PC-3 (cell line): ENCODE measurements at places on chromosomes 4 and X. TPM values are rescaled to one million over a fixed set of nuclear protein-coding genes. Genes with fewer than 3 reads are reported as not detected.

- no peak overlapping the region for H3K4me3 ChIP-seq
- H3K27ac ChIP-seq: no peak overlapping the region
- no peaks in the 10 kb centered on the region for H3K36me3 ChIP-seq
- H3K27me3 ChIP-seq: peaks cover 5% of the 10 kb centered on the region
- peak; percentile 6 for DNase-seq
Measured at GRCh38 chr4:36394352-36394903, 113.0 kb downstream of the DTHD1 start.

- no peak for DNase-seq
- no peak overlapping the region for H3K27ac ChIP-seq
- H3K4me1 ChIP-seq: no peaks in the 10 kb centered on the region
- no peaks in the 10 kb centered on the region for H3K27me3 ChIP-seq
- H3K36me3 ChIP-seq: no peaks in the 10 kb centered on the region
Measured at GRCh38 chr4:1367230-1367935, 20.4 kb downstream of the UVSSA start.

The F8A3 gene
- total RNA-seq: 0.07 and 2.2 TPM in 2 replicates

- no peaks in the 10 kb centered on the region for H3K36me3 ChIP-seq
- no peak overlapping the region for H3K4me3 ChIP-seq
- no peaks in the 10 kb centered on the region for H3K27me3 ChIP-seq
- H3K27ac ChIP-seq: no peak overlapping the region
Measured at GRCh38 chr4:140157341-140157740, 3.4 kb upstream of the MAML3 start.

The PABPC1L2B gene
- not detected in 2 replicates for total RNA-seq

DNA sequence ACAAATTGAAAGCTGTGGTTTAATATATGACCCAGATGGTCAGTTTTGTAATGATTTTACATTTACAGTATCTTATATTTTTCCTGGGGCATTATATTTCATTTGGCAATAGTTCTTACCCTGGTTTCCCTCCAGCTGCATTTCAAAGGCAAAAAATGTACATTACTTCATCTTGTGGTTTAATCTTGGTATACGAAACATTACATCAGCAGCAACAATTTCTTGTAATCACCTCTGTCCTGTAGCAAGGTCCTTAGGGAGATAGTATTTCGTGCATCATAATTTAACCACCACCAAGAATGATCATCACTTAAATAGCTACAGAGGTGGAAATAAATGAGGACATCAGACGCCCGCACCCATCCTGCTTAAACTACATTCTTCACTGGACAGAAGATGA lies 48.8 kb downstream of the HS6ST2 start:
- no peak overlapping the region for H3K4me3 ChIP-seq
- H3K36me3 ChIP-seq: no peaks in the 10 kb centered on the region
- H3K4me1 ChIP-seq: peaks cover 15% of the 10 kb centered on the region
- peak overlapping the region; percentile 64 for H3K27ac ChIP-seq
- peak; percentile 64 for DNase-seq

GRCh38 chr4:109177096-109177810 lies 125.2 kb downstream of the COL25A1 start:
- no peak for DNase-seq
- H3K36me3 ChIP-seq: no peaks in the 10 kb centered on the region
- H3K4me1 ChIP-seq: no peaks in the 10 kb centered on the region
- H3K27me3 ChIP-seq: no peaks in the 10 kb centered on the region

The MTTP gene
- total RNA-seq: 0.33 TPM in 1 of 2 replicates, not detected in the other

The MED14 gene
- total RNA-seq: 29.5 and 44.7 TPM in 2 replicates

DNA sequence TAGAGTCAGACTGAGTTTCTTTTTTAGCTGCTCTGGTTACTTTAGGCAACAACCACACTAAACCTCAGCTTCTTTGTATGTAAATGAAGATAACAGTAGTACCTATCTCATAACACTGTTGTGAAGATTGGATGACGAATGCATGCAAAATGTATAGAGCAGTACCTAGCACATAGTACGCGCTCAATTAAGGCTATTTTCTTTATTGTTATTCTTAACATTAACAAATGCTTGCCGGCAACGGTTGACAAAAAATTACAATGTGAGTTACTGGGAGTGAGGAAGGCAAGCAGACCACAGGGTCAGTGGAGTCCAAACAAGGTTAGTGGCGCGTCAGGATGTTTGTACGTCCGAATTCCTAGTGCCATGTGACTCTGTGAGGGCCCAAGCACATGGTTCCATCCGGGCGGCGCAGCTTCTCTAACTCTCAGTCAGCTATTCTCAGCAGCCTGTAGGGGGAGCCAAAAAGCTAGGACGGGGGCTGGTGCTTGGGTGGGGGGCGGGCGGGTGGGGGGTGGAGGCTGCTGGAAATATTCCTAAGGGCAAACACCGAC lies 821 bp upstream of the NALF2 start:
- no peak overlapping the region for H3K4me3 ChIP-seq
- H3K4me1 ChIP-seq: no peaks in the 10 kb centered on the region
- no peaks in the 10 kb centered on the region for H3K36me3 ChIP-seq
- H3K27ac ChIP-seq: no peak overlapping the region

- H3K27me3 ChIP-seq: no peaks in the 10 kb centered on the region
- H3K4me1 ChIP-seq: no peaks in the 10 kb centered on the region
- H3K36me3 ChIP-seq: no peaks in the 10 kb centered on the region
- H3K27ac ChIP-seq: no peak overlapping the region
- H3K4me3 ChIP-seq: no peak overlapping the region
Measured at GRCh38 chrX:140318296-140318695, 186.6 kb downstream of the SOX3 start.

GRCh38 chr4:108109997-108110416 lies 58.7 kb downstream of the LEF1 start:
- no peaks in the 10 kb centered on the region for H3K36me3 ChIP-seq
- no peak for DNase-seq
- H3K27me3 ChIP-seq: no peaks in the 10 kb centered on the region
- no peaks in the 10 kb centered on the region for H3K4me1 ChIP-seq
- no peak overlapping the region for H3K4me3 ChIP-seq
- H3K27ac ChIP-seq: no peak overlapping the region

The ARHGEF38 gene
- 2.0 and 5.9 TPM in 2 replicates for total RNA-seq

DNA sequence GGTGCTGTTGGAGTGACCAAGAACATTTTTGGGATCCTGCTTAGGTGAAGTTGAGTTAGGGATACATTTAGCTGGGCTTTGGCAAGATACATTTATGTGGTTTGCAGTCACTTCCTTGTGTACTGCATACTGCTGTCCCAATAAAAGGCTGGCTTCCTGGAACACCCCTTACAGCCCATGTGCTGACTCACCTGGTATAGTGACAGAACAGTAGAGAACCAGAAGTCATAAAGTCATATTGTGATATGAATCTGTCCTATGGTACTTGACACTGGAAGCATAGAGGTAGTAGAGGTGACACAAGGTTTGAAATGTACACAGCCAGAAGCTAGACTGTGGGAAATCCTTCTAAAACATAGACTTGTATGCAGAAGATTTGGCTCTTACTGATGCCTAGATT lies 55.3 kb upstream of the SLC25A43 start:
- no peak overlapping the region for H3K4me3 ChIP-seq
- peaks cover 10% of the 10 kb centered on the region for H3K4me1 ChIP-seq
- H3K27ac ChIP-seq: peak overlapping the region; percentile 11
- H3K36me3 ChIP-seq: no peaks in the 10 kb centered on the region

DNA sequence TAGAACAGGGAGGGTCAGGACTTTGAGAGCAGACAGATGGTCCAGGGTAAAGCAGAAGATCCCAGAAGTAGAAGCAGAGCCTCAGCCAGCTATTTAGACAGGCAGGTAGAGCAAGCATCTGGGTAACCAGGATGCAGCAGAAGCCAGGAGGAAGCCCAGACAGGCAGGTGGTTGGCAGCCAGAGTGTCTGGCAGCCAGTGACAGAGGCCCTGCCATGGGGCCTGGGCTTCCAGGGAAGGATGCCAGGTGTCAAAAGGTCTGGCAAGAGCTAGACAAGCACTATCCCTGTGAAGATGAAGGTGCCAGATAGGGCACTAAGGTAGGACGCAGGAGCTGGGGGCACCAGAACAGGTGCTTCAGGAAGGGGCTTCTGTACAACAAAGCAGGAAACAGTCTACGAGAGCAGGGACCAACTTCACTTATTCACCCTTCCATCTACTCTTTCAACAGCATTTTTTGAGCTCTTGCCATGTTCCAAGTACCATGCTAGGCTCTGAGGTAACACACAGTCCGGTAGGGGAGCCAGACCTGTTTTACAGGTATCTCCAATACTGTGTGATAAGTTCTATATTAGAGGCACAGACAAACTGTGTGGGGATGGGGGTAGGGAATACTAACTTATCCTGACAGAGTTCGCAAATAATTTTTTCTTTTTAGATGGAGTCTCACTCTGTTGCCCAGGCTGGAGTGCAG lies 38.1 kb upstream of the GJB1 start:
- no peaks in the 10 kb centered on the region for H3K27me3 ChIP-seq
- no peak overlapping the region for H3K27ac ChIP-seq
- peak; percentile 34 for DNase-seq
- no peaks in the 10 kb centered on the region for H3K36me3 ChIP-seq

DNA sequence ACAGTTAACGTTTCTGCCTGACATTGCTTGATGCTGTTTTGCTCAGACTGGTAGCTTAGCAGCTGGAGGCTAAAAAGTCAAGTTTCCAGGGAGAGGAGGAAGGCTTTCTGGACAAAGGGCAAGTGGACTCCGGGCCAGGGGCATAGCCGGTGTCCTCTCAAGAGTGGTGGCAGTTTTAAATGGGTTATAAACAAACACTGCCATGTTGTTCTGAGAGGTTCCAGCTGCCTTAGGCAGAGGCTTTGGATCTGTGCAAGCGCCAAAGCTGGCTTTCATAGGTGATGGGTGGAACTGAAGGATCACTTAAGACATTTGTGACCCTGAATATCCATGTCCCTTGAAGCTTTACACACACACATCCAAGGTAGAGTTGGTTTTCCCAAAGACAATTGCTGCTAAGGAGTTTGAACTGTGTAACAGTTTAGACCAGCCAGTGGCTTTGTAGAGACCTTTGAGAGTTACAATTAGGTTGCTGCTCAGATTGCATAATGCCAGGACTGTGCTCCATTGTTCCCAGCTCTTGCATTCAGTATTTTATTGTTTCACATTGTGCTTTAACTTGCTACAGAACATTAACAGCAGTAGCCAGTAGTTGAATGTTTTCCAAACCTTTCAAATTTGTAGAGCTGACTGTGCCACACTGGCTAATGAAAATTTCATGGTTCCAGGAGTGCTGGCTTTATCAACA lies 54.1 kb upstream of the AP1S2 start:
- no peaks in the 10 kb centered on the region for H3K27me3 ChIP-seq
- no peak overlapping the region for H3K27ac ChIP-seq
- H3K4me1 ChIP-seq: no peaks in the 10 kb centered on the region
- no peaks in the 10 kb centered on the region for H3K36me3 ChIP-seq
- no peak for DNase-seq

The RHOXF1 gene
- not detected in 2 replicates for total RNA-seq

The GNRHR gene
- total RNA-seq: not detected in 2 replicates

The NLGN4X gene
- not detected in 2 replicates for total RNA-seq

DNA sequence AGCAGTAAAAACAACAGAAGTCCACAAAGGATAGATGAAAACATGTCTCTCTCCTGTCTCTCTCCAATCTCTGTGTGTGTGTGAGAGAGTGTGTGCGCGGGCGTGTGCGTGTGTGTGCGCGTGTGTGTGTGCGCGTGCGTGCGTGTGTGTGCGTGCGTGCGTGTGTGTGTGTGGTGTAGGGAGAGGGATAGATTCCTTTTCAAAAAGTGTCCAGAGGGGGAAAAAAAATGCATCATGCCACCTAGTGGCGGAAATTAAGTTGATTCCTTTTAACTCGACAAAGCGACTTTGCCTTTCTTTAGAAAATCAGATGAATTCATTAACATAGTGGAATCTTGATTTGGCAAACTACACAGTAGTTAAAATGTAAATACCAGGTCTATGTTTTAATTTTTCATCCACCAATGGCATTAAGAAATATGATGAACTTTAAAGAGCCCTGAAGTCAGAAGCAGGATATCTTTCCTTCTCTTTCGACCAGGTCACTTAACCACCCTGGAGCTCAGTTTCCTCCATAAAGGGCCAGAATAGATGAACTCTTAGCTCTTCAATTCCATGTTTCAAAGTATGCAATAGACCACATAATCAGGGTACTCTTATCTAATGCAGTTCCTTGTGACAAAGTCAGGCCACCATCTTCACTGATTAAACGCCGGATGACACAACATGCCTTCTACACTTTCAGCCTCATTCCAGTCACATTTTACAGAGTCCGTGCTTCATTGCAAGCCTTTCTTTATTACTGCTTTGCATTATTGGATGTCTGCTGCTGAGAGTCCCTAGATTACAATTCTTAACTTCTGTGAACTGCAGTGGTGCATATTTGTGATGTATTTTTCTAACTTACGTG lies 162.8 kb downstream of the FBXO8 start:
- peak; percentile 65 for DNase-seq
- 0 out of 2 replicates have a peak, but pooled peaks cover 4% of the 10 kb centered on the region for H3K4me1 ChIP-seq
- H3K36me3 ChIP-seq: no peaks in the 10 kb centered on the region
- no peak overlapping the region for H3K27ac ChIP-seq
- peaks cover 71% of the 10 kb centered on the region for H3K27me3 ChIP-seq
- peak overlapping the region; percentile 62 for H3K4me3 ChIP-seq

GRCh38 chrX:85026170-85026569 lies 22.5 kb downstream of the APOOL start:
- H3K36me3 ChIP-seq: no peaks in the 10 kb centered on the region
- no peaks in the 10 kb centered on the region for H3K27me3 ChIP-seq
- H3K4me3 ChIP-seq: no peak overlapping the region
- no peak overlapping the region for H3K27ac ChIP-seq

DNA sequence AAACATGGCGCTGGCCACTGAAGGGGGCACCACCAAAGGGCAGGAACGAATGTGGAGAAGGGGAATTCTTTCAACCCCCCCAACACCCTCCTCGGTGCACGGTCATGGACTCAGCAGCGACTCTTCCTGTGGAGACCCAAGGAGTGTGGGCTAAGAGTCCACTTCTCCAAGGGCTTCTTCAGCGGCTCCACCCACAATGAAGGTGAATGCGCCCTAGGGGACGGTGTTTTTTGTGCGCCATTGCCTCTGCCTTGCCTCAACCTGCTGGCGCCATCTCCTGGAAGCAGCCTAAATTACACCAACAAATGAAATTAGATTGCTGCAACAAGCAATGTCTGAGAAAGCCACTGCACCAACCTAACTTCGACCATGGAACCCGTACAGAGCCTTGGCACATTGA lies 169.2 kb upstream of the MAGEB18 start:
- peak; percentile 4 for DNase-seq
- H3K27ac ChIP-seq: no peak overlapping the region
- no peaks in the 10 kb centered on the region for H3K27me3 ChIP-seq

DNA sequence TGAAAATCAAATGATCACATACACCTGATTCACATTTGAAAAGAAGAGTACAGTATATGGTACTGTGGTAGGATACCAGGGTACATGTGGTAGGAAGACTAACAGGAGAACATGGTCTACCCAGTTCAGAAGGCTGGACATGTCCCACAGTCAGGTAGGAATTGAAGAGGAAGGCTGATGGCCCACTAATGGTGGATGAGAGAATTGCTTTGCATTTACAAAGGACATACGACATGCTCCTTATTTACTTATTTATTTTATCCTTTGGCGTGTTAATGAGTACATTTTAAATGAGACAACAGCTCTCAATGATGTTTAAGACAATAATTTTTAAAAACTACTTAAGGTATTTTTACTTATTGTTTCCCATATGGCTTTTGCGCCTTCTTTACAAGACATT lies 106.7 kb upstream of the BMP2K start:
- H3K4me3 ChIP-seq: no peak overlapping the region
- no peaks in the 10 kb centered on the region for H3K27me3 ChIP-seq
- peak; percentile 23 for DNase-seq
- no peak overlapping the region for H3K27ac ChIP-seq
- H3K4me1 ChIP-seq: no peaks in the 10 kb centered on the region

GRCh38 chrX:121103381-121103780 lies 56.0 kb downstream of the GLUD2 start:
- H3K36me3 ChIP-seq: no peaks in the 10 kb centered on the region
- H3K4me3 ChIP-seq: no peak overlapping the region
- no peaks in the 10 kb centered on the region for H3K27me3 ChIP-seq
- H3K4me1 ChIP-seq: no peaks in the 10 kb centered on the region
- peak; percentile 49 for DNase-seq
